ENCODE measurements at places on chromosomes 13 and 19. TPM values are rescaled to one million over a fixed set of nuclear protein-coding genes. Genes with fewer than 3 reads are reported as not detected.

GRCh38 chr19:9878511-9879196, 43.5 kb downstream of the PIN1 start:
- peaks cover 1% of the 10 kb centered on the region for H3K27me3 ChIP-seq
- no peak overlapping the region for H3K27ac ChIP-seq
- no peaks in the 10 kb centered on the region for H3K4me1 ChIP-seq
- no peak overlapping the region for H3K4me3 ChIP-seq
- no peaks in the 10 kb centered on the region for H3K36me3 ChIP-seq

DNA sequence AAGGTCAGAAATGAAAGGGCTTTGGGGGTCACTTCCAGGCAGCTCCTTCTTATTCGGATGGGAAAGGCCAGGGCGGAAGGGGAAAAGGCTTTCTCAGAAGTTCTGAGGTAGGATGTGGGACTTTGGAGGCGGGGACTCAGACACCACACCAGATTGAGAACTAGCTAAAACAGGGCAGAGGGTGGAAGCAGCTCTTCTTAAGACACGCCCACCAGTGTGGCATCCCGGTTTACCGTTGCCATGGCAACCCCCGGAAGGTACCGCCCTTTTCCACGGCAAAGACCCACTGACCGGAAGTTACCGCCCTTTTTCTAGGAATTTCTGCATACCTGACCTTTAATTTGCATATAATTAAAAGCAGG, 3.8 kb upstream of the LILRA5 start:
- H3K36me3 ChIP-seq, result no peaks in the 10 kb centered on the region
- no peak overlapping the region for H3K4me3 ChIP-seq
- H3K27ac ChIP-seq, result no peak overlapping the region
- peaks cover 54% of the 10 kb centered on the region for H3K27me3 ChIP-seq

DNA sequence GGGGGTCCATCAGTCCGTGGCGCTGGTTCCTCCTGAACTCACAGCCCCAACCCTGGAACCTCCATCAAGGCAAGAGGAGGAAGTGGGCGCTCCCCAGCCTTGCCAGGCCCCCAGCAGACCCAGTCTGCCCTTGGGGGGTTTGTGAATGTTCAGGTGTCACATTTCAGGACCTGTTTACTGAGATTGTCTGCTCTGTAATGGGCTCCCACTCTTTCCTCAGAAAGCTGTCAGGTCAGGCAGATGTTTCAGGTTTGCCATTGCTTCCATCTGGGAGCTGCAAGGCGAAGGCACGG, 29.4 kb downstream of the TSSK6 start:
- H3K4me1 ChIP-seq, result peaks cover 48% of the 10 kb centered on the region
- no peak for DNase-seq
- H3K4me3 ChIP-seq, result no peak overlapping the region
- peaks cover 66% of the 10 kb centered on the region for H3K36me3 ChIP-seq
- no peak overlapping the region for H3K27ac ChIP-seq
- H3K27me3 ChIP-seq, result no peaks in the 10 kb centered on the region

The STK11 gene
- total RNA-seq, result 89.6 TPM

The ALDH16A1 gene
- total RNA-seq, result 40.3 TPM

DNA sequence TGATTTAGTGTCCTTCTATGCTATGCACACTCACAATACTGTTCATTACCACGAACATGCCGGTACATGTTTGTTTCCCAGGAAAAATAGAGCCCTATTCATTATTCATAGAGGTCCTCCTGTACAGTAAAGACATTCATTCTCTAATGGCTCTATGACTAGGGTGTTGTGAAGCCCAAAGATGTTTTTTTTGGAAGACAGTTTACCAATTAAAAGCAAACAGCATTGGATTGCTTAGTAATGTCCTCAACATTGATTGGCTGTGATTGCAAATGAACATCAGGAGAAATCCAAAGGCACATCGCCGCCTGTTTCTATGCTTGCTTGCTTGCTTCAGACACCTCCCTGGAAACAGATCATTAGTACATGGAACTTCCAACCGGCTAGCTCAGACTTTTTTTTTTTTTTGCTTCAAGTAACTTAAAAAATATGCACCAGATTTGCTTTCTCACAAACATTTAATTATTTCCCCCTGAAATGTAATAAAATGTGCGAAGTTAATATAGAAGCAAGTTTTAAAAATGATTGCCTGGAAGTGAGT, 8.8 kb upstream of the GPC6 start:
- H3K27me3 ChIP-seq, result no peaks in the 10 kb centered on the region
- H3K4me3 ChIP-seq, result no peak overlapping the region
- H3K27ac ChIP-seq, result no peak overlapping the region
- H3K4me1 ChIP-seq, result no peaks in the 10 kb centered on the region

The LILRB5 gene
- total RNA-seq, result not detected

- H3K27ac ChIP-seq, result no peak overlapping the region
- H3K27me3 ChIP-seq, result no peaks in the 10 kb centered on the region
- H3K4me1 ChIP-seq, result no peaks in the 10 kb centered on the region
- H3K4me3 ChIP-seq, result no peak overlapping the region
Measured at GRCh38 chr13:33785384-33785783, 32.6 kb upstream of the RFC3 start.

The ZNF699 gene
- total RNA-seq, result 4.1 TPM

DNA sequence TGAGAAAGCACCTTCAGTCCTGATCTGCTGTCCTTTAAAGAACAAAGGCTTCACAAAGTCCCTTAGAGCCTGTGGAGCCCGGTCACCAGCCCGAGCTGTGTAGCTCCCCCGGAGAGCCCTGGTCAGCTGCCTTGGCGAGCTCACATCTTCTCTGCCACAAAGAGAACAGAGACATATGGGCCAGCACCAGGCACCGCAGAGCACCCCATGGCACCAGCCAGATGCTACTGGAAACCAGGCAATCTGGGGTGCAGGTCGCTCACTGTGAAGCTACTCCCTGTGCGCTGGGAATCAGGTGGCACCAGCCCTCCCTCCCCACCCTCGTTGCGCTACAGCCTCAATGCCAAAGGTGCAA, 44.3 kb upstream of the F7 start:
- H3K36me3 ChIP-seq, result no peaks in the 10 kb centered on the region
- DNase-seq, result no peak
- no peak overlapping the region for H3K27ac ChIP-seq
- peaks cover 18% of the 10 kb centered on the region for H3K4me1 ChIP-seq

GRCh38 chr13:67045357-67045756, 184.8 kb downstream of the PCDH9 start:
- H3K36me3 ChIP-seq, result no peaks in the 10 kb centered on the region
- H3K4me3 ChIP-seq, result no peak overlapping the region
- H3K4me1 ChIP-seq, result no peaks in the 10 kb centered on the region
- no peak overlapping the region for H3K27ac ChIP-seq

The CEACAM16 gene
- not detected for total RNA-seq

GRCh38 chr19:11223200-11223599, 16.2 kb upstream of the ANGPTL8 start:
- no peak overlapping the region for H3K27ac ChIP-seq
- no peak overlapping the region for H3K4me3 ChIP-seq

The RETN gene
- total RNA-seq, result not detected

All from K562 (cell line).